ENCODE measurements at places on chromosomes 16 and 17.
A peak's percentile ranks its signal among the peaks of the same experiment; 100 is the strongest.

- DNase-seq, result no peak
Measured at GRCh38 chr16:88531931-88532433, 38.2 kb upstream of the ZC3H18 start.

DNA sequence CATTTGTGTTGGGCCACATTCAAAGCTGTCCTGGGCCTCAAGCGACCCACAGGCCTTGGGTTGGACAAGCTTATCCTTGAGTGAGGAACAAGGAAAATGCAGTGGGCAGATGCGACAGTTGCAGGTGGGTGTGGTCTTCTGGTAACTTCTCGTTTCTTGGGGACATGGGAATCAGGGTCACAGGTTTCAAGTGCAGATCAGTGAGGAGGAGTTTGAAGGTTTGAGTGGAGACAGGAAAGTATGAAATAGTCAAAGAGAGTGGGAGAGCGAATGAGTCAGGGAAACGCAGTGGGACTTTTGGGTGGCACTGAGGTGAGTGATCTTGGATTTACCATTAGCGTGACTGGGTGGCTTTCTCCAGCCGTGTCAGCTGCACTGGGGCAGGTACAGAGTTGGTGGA, 15.4 kb upstream of the CCL22 start:
- DNase-seq, result no peak

DNA sequence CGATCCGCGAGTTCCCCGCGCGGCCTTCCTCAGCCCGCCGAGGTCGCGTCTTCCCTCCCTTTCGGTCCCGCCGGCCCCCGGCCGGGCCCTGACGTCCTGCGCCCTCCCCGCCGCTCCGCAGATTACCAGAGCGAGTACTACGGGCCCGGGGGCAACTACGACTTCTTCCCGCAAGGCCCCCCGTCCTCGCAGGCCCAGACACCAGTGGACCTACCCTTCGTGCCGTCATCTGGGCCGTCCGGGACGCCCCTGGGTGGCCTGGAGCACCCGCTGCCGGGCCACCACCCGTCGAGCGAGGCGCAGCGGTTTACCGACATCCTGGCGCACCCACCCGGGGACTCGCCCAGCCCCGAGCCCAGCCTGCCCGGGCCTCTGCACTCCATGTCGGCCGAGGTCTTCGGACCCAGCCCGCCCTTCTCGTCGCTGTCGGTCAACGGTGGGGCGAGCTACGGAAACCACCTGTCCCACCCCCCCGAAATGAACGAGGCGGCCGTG, 5.4 kb downstream of the LHX1 start:
- no peak for DNase-seq

DNA sequence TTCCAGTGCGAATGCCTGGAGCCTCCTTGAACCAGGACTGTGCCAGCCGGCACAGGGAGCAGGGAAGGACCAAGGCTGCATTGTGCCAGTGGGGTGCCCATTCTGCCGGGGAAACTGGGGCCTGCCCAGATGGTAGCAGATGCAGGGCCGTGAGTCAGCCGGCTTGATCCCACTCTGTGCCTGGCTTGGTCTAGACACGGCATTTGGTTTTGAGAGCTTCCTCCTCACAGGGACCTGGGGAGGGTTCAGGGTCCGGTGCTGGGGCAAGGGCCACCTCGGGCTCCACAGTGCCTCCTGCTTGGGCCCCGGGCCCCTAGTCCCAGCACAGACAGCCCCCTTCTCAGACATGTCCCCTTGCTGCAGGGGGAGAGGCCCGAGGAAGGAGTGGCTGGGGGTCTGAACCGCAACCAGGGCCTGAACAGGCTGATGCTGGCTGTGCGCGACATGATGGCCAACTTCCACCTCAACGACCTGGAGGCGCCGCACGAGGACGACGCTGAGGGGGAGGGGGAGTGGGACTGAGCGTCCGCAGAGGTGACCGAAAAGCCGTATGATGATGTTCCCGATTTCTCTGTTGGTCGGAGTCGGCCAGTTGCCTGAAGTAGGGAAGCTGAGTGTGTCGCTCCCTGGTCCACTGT, 7.8 kb upstream of the MC1R start:
- DNase-seq, result no peak

DNA sequence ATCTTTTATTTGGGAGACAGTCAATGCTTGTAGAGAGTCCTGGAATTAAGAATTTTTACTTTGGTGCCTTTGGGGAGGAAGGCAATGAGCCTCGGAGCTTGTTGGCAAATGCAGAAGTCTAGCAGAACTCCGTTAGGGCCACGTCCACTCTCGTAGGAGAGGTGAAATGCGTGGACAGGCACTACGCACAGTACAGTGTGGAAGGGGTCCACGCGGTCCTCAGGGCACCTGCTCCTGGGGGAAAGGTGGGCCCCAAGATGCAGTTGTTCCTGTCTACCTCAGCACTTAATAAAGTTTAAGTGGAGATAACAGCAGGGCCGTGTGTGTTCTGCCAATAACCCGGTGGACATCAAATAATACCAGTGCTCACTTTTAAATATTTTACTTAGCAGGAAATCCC, 1.8 kb downstream of the RAB11FIP3 start:
- no peak for DNase-seq

- no peak for DNase-seq
Measured at GRCh38 chr16:57898961-57899360, 72.0 kb downstream of the CNGB1 start.

GRCh38 chr17:42039794-42040763, 10.3 kb downstream of the C17orf113 start:
- no peak for DNase-seq

DNA sequence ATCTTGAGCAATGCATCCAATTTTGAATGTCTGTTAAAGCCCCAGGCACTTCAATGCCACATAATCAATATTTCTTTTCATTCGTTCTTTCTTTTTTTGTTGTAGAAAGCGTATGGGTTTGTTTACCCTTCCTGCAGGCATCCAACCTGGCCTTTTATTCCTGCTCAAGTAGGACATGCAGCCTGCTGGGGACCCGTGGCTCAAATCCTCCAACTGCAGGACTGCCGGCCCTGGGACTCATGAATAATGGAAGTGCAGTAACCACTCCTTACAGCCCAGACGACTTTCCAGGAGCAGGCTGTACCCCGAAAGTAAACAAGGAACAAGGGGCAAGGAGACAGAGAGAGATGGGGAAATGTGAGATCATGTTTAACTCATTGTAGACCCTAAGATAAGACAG, 126.4 kb downstream of the SALL1 start:
- no peak for DNase-seq

DNA sequence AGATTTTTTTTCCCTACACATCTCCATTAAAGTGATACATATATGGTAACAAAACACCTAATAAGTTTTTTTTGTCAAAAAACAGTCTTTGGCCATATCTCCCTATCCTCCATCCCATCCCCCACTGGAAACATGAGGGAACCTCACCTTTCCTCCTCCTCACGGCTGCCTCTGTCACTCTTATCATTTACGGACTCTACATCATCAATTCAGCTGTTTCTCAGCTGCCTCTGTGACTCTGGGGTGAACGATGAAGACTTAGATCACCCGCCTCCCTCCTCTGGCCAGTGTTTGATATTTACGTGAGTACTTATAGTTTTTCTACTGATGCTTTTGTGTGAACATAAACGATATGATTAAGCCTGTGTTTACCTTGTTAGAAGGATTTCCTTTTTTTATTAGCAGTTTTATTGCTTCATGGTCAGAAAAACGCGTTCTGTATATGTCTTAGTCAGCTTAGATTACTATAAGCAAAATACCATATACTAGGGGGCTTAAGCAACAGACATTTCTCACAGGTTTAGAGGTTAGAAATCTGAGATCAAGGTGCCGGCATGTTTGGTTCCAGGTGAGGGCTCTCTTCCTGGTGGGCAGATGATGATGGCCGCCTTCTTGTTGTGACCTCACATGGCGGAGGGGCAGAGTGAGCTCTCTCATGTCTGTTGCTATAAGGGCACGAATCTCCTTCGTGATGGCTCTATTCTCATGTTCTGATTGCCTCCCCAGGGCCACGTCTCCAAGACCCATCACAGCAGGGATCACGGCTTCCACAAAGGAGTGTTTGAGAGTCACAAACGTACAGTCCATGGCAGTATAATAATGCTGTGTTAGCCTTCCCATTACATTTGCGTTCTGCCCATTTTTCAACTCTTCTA, 32.1 kb downstream of the DNAH17 start:
- DNase-seq, result no peak

DNA sequence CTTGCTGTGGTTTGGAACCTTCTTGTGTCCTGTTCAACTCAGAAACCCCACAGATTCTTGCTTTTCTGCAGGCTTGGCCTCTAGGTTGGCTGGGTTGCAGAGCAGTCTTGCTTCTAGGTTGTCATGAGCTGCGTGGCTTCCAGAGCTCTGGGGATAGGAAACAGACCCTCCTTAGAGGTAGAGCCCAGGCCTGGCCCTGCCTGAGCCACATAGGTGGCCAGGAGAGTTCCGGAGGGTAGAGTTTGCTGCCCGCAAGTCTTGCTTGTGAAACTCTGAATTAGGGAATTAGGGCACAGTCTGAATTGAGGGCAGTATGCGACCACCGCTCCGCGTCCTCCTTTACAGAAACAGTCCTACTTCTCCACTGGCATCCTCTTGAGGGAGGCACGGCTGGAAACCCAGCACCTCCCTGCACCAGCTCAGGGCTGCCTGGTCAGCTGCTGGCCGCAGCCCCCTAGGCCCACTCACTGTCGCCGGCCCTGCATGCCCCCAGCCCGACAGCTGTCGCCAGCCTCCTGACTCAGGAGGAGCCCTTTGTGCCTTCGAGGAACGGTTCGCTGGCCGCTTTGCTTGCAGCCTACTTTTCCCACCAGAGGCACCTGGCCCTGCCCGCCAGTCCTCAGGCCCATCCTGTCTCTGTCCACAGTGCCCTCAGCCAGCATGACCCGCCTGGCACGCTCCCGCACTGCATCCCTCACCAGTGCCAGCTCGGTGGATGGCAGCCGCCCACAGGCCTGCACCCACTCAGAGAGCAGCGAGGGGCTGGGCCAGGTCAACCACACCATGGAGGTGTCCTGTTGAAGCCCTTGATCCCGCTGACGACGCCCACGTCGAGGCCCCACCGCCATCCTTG, 4.3 kb upstream of the SETD6 start:
- no peak for DNase-seq

DNA sequence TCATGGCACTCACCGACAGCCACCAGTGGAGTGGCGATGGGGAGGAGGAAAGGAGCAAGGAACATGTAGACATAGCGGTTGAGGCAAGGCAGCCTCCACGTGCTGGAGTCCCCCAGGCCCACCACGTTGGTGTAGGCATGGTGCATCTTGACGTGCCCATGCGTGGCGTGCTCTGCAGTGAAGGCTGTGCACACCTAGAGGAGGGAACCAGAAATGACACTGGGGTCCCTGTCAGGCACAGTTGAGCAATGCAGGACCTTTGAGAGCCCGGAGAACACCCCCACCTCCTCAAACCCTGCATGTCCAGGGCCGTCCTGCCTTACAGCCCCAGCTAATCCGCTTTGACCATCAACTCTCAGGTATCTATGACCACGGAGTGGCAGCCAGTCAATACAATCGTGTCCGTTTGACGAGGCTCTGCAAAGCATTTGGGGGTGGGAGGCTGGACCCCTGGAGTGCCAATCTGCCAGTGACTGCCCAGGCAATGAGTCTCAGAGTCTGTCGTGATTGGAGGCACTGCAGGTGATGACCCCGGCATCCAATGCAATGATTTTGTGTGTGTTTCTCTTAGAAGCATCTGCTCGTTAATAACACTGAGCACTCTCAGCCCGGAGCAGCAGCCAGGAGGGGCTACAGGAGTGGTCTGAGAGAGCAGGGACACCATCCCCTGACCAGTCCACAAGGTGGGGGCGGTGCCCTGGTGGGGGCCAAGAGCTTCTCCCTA, 9.9 kb upstream of the FDXR start:
- DNase-seq, result no peak

DNA sequence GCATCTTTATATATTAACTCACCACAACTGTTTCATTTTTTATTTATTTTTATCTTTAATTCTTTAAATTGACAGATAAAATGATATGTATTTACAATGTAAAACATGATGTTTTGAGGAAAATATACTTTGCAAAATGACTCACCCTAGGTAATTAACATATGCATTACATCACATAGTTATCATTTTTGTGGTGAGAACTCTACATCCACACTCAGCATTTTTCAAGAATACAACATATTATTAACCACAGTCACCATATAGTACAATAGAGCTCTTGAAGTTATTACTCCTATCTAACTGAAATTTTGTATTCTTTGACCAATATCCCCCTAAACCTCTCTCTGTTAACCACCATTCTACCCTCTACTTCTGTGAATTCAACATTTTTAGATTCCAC, 194.7 kb upstream of the KIF2B start:
- DNase-seq, result no peak

DNA sequence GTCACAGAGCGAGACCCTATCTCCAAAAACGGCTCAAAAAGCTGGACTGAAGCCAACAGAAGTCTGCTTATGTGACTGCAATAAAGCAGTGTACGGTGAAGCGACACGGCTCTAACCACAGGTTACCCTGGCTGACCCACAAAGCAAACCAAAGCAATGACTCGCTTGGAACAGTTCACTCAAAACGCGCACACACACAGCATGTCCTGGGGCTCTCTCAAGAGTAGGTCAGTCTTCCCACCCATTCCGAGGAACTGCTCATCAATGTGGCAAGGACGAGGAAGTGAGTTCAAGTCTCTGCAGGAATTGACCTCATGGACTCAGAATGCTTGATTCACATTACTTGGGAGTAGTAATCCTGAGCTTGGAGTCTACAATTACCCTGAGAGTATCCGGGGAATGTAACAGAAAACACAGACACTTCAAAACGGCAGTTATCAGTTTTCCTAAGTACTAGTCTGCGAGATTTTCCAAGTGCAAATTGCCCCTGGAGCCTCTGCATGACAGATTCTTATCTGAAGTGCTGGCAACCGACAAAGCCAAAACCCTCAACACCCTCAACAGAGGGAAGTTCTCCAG, 25.4 kb downstream of the PELP1 start:
- peak; percentile 71 for DNase-seq

DNA sequence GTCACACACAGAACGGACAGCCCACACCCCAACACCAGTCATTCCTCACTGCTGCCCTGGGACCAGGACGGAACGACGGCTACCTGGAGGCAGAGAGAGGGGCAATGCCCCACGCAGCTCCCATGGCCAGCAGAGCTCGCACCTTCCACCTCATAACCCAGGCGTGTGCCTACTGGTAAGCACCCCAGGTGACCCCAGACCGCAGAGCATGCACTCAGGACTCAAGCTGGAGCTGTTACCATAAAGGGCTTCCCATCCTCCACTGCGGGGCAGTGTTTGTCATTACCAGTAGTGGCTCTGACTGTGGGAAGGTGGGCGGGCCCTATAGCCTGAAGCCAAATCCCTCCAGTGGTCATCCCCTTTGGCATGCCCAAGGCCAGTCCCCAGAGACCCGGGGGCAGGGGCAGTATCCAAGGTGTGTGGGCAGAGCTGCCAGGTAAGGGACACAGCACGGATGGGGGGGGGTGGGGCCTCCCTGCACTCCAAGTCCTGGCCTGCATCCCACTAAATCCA, 4.7 kb upstream of the BCAR1 start:
- DNase-seq, result peak; percentile 8

GRCh38 chr17:78357672-78358537, 2.0 kb downstream of the SOCS3 start:
- peak; percentile 46 for DNase-seq

DNA sequence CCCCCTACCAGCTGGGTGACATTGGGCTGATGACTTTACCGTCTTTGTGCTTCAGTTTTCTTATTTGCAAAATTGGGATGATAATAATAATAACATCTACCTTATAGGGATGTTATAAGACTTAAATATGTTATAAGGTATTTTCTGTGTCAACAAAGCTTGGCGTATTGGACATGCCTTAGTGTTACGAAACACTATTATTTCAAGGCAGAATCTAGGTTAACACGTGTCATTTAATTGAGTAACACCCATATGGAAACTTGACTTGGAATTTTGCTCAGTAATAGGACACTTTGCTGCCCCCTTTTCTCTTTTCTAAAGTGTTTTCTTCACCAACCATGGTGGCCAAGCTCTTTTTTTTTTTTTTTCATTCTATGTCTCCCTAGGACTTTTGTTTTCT, 294.2 kb upstream of the SALL1 start:
- DNase-seq, result no peak
